ENCODE measurements at places on chromosomes 12 and 14.

DNA sequence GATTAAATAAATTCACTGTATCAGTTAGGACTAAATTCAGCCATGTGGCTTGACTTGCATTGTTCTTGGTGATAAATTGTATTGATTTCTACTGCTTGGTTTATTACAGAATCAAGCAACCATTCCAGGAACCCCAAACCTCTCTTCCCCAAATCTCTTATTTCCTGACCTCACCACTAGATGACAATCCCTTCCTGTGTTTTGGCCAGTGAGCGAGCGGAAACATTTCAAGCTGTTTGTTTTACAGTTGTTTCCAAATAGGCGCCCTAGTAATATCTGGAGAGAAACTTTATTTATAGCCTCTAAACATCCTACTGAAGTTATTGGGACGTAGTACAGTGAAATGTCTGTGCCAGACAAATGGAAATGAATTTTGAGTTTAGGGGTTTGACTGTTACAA is 161.1 kb downstream of the SNAPC1 start:
- peak; percentile 23 for DNase-seq

DNA sequence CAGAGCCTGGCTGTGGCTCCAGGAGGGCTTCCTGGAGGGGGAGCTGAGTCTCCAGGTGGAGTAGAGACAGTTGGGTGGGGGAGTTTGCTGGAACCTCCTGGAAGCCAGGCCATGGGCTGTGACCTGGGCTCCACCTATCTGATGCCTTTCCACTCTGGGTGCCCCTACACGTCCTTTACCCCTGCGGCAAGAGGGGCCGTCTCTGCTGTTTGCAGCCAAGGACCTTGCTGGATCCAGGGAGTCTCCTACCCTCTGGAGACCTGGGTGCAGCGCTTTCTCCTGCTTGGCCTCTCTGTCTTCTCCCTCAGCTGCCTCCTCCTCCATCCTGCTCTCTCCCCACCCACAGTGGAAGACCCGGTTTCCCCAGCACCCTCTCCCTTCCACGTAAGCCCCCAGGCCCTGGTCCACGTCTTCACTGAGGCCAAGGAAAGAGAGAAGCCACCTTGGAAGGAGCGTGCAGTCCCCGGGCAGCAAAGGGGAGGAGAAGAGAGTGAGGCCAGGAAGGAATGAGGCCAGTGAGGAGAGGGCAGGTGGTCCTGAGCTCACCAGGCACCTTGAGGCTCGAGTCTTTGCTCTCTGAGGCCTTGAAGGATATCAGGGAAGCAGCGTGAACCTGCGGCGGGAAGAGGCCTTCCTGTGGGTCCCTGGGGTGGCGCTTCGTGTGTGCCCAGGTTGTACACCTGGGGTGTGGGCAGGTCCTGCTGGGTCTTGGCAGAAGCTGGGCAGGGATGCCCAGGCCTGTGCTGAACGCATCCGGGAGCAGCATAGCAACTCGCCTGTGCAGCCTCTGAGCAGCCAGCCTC is 294.3 kb upstream of the RTL1 start:
- no peak for DNase-seq

DNA sequence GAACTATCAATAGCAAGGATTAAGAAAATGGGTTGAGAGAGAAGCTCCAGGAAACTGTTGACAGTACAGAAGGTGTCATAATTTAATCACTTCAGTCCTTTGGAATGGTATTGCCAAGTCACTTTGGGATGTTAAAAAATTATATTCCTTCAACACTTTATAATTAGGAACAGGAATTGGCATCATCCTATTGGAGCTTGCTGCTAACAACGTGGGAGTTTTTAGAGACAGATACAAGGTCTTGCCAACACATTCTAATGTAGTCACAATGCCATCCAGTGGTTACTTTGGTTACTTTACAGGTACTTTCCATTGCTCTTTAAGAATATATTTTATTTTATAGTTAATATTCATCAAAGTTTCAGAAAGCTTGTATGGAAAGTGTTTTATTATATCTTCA is 310.1 kb downstream of the SYT1 start:
- peak; percentile 32 for DNase-seq

DNA sequence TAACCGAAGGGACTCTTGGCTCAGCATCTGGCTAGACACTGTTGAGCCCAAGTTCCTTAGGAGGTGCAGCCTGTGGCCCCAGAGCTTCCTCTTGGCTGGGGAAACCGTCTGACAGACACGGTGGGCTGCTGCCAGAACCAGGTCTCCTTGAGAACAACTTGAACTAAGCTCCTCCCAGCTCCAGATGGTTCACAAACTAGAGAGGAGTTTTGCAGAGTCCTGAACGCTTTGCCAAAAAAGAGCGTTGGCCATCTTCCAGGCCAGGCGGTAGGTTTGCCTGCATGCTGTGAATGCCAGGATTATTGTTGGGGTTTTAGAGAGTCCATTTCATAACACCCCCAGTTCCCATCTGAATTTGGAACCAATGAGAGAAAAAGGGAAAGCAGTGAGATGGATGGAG is 399.8 kb downstream of the RGS6 start:
- peak; percentile 94 for DNase-seq

GRCh38 chr12:46958053-46958452 is 121.4 kb upstream of the PCED1B start:
- no peak for DNase-seq

DNA sequence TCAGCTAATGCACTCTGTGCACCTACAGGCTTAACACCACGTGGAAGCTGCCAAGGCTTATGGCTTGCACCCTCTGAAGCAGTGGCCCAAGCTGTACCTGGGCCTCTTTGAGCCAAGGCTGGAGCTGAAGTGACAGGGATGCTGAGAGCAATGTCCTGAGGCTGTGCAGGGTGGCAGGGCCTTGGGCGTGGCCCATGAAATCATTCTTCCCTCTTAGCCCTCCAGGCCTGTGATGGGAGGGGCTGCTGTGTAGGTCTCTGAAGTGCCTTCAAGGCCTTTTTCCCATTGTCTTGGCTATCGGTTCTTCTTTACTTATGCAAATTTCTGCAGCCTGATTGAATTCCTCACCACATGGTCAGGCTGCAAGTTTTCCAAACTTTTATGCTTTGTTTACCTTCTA is 47.4 kb upstream of the TMTC1 start:
- DNase-seq: no peak

GRCh38 chr14:53295985-53296582 is 143.0 kb upstream of the DDHD1 start:
- DNase-seq: peak; percentile 21

GRCh38 chr12:19110221-19110940 is 19.2 kb upstream of the PLEKHA5 start:
- no peak for DNase-seq

DNA sequence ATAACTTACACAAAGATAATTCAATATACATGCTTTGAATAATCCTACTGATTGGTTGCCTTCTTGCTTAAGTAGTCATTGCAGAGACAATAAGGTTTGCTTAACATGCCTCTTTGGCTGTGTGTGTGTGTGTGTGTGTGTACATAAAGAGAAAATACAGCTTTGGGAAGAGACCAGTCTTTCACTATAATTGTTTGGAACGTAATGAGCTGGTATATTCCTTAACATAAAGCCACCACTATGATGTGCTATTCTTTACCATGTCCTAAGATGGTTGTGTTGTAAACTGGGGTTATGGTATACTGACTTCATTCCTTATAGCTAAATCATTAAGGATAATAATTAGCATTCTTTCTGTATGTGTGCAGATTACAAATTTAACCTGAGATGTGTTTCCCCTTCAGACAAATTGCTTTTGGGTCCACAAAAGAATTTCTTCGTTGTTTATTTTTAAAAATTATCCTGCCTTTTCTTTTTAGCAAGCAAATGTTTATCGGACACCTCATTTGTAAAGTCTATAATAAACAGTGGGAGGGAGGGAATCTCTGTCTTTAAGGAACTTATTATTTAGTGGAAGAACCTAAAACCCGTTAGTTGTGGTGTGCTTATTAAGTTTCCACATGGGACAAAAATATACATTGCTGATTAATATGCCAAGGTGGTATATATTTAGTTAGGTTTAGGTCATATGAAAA is 74.4 kb downstream of the TMX1 start:
- no peak for DNase-seq

DNA sequence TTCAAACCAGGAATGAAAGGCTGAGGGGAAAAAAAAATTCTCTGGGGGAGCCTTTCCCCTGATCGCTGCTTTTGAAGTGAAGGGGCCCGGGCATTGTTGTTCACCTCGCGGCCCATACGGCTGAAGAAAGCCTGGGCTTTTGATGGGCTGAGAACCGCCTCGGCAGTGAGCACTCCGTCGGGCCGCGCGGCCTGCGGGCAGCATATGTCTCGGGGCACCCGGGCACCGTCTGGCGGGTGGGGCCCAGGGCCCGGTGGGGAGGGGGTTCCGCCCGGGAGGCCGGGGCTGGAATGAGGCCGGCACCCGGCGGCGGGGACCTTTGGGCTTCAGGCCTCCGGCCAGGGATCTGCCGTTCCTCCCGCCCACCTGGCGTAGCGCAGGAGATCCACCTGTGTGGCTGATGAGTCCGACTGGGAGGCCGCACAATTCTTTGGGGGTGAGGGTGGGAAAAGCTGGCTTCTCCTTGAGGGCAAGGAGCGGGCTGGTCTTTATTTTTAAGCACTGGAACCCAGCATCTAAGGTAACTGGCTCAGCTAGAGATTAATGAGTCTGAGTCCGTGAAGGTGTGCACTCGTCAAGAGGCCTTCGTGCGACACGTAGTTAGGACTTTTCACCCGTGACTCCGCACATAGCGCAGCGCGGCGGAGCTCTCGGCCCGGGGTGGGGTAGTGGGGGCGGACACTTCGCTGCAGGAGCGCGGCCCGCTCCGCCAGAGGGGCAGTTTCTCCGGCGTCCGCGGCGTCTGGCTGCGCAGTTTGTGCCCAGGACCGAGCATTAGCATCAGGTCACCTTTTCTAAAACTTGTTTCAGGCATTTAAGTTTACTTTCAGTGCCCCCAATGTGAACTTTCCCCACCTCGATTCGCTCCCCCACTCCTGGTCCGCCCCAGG is 10.6 kb downstream of the FOXA1 start:
- no peak for DNase-seq

DNA sequence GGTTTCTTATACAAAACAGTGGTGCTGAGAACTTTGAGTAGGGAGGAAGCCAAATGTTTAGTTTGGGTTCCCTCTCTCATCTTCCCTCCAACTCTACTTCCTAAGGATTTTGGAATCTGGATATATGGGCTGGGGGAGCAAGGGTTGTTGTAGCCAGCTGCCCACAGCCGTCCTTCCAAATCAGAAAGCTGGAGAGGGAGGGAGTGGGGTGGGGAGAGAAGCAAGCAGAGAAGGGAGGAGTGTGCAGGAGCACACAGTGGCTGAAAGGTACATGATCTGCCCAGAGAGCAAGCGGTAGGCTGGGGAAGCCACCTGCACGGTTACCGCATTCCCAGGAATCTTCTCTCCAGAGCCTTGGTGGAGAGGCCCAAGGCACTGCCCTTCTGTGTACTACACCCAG is 52.7 kb downstream of the IRF2BPL start:
- DNase-seq: no peak

DNA sequence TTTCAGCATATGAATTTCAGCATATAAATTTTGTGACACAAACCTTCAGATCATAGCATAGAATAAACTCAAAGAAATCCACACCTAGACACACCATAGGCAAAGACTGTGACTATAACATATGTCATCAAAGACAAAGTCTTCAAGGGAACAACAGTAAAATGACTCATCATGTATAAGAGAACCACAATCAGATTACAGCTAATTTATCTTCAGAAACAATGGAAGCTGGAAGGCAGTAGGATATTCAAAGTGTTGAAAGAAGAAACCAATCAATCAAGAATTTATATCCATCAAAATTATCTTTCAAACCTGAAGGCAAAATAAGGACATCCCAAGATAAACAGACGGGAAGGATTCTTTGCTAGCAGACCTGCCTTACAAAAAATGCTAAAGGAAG is 29.0 kb downstream of the DLK1 start:
- peak; percentile 28 for DNase-seq

DNA sequence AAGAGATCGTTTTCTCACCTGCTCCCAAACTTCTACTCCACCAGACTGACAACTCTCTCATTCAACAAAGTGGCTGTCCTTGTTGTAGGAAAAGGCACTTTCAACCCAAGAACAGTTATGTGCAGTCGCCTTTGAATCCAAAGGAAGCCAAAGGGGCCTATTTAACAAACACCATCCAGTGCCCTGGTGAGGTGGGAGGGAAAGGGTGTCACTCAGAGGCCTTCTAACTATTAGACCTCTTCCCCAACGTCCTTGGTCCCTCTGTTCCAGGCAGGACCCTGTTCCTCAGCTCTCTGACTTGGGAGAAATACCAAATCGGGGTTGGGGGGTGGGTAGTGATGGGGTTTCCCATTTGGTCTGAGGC is 3.2 kb downstream of the SIX4 start:
- DNase-seq: no peak

GRCh38 chr12:110528277-110528839 is 26.2 kb downstream of the RAD9B start:
- no peak for DNase-seq

DNA sequence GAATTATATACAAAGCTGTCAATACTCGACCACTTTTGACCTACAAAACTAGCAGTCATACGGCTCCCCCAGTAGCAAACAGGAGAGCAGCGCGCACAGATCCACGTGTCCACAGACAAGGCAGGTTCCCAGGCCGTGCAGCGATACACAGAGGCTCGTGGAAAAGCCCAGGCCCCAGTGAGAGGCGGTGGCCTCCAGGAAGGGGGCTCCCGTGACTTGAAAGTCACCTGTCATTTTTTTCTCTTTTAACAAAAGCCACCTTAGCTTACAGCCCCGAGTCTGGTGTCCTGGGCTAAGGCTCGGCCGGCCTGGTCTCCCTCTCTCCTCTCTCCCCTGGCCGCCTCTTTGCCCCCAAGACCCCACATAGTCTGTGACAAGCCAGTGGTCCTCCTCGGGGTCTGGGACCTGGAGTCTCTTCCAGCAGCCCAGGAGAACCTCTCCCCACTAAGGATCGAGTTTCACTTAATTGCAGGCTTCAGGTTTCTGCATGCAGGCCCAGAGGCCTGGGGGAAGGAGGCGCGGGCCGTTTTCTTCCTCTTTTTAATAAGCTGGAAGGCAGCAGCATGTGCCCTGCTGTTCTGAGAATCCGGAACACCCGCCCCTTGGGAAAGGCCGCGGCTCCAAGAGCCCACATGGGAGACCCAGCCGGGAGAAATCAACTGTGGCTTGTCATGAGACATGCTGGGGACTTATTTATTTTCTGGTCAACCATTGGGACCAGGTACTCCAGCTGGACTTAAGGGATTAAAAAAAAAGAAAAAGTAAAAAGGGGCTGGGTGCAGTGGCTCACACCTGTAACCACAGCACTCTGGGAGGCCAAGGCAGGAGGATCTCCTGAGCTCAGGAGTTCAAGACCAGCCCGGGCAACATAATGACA is 15.9 kb downstream of the NCOR2 start:
- peak; percentile 91 for DNase-seq

DNA sequence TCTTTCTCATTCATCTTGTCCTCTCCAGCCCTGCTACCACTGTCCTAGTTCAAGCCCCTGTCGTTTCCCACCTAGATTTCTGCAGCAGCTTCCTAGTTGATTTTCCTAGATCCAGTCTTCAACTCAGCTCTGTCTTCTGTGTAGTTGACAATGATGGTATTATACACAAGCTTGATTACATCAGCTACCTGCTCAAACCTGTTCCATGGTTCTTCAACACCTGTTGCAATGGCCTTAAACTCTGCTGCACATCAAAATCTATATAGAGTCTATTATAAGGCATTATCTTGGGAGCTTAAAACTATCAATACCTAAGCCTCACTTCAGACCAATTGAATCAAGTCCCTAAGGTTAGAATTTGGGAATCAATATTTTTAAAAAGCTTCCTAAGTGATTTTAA is 71.7 kb upstream of the PELI2 start:
- no peak for DNase-seq

- no peak for DNase-seq
These were observed 1.8 kb downstream of the USP15 start for GRCh38 chr12:62261876-62262517.
